ENCODE measurements at places on chromosomes 1 and 21.

DNA sequence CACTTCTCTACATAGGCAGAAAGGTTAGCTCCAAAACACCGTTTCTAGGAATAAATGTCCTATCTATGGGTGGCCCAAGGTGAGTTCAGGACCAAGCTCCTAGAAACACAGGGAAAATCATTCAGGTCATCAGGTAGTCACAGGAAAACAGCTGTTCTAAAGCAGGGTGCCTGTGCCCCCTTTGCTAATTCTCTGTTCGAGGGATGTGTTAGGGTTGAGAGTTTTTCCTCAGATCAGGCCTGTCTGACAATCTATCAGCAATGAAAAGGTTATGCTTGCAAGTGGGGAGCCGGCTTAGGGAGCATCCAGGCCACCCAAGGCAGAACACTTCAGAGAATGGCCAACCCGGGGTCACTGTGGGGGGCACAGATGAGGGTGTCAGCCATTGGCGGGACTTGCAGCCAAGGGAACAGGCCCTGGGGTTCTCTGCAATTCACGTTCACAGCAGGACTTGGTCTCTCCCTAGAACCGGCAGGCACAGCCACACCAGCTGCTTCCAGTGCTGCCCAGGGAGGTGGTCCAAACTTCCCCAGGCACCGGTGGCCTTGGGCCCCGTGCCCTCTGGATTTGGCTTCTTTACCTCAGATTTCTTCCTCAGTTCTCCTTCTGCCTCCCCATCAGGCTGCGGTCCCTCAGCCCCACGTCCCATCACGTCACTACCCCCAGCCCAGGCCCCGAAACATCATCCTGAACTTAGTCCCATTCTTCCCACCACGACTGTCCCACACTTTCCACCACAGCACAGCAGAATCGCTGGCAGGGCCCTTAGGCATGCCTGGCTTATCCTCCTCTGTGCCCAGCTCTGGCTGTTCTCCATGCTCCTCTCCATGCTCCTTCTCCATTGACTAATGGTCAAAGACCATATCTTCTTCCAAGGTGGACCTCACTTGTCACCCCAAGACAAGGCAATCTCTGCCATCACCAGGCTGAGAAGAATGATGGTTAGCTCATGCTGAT lies 11.0 kb downstream of the CD2 start:
- no peak for DNase-seq

GRCh38 chr1:215529111-215529510 lies 38.0 kb upstream of the KCTD3 start:
- no peak for DNase-seq

DNA sequence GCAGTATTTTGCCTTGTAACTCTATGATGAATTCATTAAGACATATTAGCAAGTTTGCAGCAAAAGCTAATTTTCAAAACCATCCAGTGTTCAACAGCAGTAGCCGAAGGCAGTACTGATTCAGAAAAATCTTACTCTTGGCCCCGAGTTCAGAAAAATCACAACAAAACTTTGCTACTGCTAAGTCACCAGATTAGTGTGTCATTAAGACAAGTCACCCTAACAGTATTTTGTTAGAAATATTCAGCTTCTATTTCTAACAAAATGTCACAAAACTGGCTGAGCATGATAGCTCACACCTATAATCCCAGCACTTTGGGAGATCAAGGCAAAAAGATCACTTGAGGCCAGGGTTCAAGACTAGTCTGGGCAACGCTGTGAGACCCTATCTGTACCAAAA lies 8.2 kb downstream of the GTF2B start:
- no peak for DNase-seq

DNA sequence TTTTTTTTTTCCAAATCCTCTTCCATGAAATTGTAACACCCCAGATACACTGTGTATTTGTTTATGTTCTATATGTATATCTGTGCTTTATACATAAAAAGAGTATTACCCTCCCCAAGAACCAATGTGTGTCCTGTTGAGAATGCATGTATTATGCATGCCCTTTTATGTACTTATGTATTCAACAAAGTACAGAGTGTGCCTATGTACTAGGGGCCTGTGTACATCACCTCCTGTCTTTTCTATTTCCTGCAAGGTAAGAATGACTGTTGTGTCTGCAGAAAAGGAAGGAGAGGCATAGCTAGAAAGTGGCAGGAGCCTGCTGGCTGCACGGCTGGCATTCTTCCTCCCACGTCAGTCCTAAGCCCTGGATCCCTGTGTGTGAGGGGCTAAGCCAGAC lies 7.0 kb downstream of the TMEM61 start:
- DNase-seq, result no peak

DNA sequence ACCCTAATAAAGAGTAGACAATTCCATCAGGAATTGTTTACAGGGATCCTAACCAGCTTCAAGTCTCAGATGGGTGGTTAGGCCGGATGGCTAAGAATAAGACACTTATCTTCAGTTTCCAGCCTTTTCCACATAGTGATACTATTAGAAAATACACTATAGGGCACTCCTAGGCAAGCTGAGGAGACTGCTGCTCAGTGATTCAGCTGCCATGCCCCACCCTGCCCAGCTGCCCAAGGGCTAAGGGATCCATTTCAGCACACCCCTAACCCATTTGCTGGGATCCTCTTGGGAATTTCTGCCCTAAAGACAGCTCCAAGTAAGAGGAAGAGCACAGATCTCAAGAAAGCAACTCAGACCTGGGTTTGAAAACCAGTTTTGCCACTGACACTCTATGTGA lies 31.9 kb downstream of the PLPP3 start:
- no peak for DNase-seq

DNA sequence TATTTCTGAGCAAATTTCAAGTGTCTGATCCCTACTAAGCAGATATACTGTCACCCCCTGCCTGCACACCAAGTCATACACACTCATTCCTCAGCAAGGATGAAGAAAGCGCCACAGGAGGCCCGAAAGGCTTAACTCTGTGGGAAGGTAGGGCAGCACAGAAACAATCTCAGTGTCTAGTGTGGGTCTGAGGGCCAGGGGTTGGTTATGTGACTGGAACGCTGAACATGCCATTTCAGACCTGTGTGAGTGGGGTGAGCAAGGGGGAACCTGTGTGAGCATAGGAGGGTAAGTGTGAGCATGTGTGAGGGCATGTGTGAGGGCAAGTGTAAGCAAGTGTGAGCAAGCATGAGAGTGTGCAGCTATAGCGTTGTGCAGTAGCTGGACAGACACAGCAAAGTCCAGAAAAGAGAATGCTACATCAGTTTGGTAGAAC lies 6.2 kb downstream of the ITPKB start:
- no peak for DNase-seq

DNA sequence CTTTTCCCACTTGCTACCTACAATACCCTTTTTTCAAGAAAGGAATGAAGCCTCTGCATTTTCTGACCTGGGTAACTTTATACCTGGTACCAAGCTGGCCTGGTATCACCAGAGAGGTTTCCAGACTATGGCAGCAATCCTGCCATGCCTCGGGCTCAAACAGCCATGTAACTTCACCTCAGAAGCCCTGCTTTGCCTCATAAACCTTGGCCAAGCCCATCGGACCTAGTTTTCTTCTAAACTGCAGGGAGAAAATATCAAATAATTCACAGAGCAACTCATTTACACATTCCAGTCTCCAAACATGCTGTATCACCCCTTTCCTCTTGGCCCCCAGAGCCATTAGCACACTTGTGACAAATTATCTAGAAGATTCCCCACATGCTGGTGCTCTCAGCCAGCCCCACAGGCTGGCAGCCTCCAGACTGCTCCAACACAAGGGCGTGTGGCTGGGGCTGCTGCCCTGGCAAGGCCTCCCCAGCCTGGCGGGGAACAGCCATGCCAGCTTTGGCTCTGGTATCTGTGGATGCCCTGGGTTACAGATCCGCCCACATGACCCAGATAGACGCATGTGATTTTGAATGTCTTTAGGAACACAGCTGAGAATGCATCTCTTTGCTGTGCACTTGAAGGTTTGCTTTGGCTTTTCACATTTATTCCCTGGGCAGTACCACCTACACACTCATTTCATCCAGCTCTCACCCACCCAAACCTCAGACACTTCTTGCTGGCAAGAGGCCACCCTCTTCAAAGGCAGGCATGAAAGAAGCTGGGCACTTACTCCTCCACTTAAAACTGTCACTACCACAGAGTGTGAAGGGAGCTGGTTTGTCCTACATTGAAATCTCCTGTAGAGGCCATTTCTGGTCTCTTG lies 70.0 kb upstream of the BCAR3 start:
- no peak for DNase-seq

DNA sequence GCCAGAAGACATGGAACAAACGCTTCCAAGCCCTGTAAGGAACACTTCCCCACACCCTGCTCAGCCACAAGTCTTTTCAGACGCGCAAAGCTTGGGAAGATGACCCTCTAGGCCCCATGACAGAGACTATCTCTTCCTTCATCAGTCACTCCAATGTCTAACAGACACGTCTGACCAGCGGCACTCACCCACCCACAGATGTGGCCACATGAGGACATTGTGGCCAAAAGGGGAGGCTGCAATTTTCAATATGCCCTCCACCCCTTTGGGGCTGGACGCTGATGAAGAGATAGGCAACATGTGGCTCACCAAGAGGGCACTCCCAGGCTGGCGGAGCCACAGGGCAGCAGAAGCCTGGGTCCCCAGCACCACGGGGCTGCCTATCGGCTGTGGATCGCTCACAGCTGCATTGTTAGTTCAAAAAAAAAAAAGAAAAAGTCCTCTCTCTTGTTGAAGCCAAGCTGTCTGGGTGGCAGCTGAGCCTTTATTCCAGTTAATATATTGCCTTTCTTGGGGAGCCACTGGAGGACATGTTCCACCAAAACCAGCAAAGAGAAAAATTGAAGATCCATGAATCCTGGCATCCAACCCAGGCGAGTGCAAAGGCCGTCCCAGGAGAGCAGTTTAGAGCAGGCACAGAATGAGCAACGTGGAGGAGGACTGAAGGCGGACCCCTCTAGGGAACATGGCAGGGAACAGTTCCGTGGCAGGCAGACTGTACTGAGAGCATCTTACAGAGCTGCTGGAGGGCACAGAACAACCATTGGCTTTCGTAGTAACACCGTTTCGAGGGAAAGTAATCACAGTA lies 52.7 kb upstream of the GPR153 start:
- no peak for DNase-seq

DNA sequence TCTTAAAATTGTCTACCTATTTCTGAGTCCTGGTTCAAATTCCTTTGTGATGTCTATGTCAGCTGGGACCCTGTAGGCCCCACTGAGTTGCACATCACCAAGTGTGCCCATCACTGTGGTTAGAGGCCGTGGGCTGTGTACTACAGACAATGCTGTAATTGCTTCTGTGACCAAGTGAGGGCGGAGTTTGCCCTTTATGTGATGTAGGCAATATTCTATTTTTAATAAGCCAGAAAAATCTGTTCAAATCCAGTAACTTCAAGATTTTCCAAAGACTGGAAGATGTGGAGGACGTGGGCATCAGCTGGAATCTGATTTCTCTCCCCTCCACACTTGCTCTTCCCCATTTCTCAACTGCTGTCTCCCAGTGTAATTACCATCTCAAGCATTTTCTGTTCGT lies 215.4 kb downstream of the PBX1 start:
- DNase-seq, result no peak

- no peak for DNase-seq
Observed at GRCh38 chr1:43982808-43983207, 3.8 kb downstream of the B4GALT2 start.

- no peak for DNase-seq
Observed at GRCh38 chr1:92461364-92462097, 25.2 kb downstream of the GFI1 start.

DNA sequence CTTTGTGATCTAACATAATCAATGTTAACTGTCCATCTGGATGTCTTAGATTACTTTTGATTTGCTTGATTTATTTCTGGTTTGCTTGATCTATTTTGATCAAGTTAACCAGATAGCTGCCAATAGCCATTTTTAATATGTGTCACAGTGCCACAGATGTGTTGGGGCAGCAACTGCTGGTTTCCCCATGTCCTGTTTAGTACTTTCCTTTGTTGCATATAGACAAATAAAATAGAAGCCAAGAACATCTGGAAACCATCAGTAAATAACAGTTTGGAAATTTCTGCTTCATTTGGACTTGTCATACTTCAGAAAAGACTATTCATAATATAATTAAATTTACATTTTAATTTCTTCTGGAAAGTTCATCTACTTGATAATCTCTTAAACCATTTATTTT lies 145.6 kb upstream of the C21orf91 start:
- no peak for DNase-seq

DNA sequence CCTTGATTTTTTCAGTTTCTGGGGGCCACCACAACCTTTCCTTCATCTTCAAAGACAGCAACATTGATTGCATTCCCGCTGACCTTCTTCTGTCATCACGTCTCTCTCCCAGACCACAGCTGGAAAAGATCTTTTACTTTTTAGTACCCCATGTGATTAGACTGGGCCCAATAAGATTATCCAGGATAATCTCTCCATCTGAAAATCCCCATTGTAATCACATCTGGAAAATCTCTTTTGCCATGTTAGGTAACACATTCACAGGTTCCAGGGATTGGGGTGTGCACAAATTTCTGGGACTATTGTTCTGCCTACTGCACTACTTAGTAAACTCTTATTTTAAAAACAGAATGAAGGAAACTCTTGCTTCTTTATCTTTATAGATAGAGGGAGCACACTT lies 47.1 kb upstream of the INSL5 start:
- no peak for DNase-seq
